ENCODE measurements at places on chromosomes 12 and 14. TPM values are rescaled to one million over a fixed set of nuclear protein-coding genes. Genes with fewer than 3 reads are reported as not detected.

CD163L1 gene
- total RNA-seq, result 5.4 TPM

MSI1 gene
- 10.7 TPM for total RNA-seq

CCDC175 gene
- total RNA-seq, result 1.5 TPM

DNA sequence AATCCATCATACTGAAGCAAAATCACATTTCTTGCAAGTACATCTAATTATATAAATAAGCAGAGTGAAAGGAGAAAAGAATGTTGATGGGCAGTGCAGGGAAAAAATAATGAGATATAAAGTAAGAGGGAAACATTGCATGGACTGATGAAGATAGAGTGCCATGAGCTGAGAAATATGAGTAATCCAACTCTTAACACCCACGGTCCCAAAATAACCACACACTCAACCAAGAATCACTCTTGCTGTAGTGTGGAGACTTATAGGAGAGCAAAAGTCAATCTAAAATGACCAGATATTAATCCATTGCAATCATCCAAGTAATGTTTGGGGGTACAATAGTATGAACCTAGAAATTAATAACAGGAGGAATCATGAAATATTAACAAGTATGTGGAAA, 40.2 kb downstream of the MYF5 start:
- H3K4me3 ChIP-seq, result no peak overlapping the region
- H3K36me3 ChIP-seq, result no peaks in the 10 kb centered on the region
- no peaks in the 10 kb centered on the region for H3K27me3 ChIP-seq
- DNase-seq, result no peak
- H3K4me1 ChIP-seq, result no peaks in the 10 kb centered on the region

DNA sequence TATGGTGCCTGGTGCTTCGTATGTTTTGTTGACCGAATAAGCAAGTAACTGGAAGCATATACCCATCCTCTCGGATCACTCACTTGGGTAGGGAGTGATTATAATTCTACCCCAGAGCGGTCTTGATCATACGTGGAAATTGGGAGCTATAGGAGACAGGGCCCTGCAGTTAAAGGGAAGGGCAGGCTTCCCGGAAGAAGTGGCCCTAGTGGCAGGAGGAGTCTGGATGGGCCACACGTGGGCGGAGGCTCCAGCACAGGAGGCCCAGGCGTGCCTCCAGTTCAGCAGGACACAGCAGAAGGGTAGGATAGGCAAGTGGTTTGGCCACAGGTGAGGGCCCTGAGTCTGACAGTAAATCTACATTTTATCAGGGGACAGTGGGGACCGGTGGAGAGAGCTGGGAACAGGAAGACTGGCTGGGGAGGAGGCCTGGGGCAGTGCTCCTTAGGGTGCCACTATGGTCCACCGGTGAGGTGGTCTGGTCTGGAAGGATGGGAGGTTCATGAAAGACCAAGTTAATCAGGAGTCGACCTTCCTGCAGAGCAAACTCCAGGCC, 23.5 kb upstream of the YY1 start:
- H3K27ac ChIP-seq, result no peak overlapping the region
- no peaks in the 10 kb centered on the region for H3K27me3 ChIP-seq
- no peak for DNase-seq
- H3K4me3 ChIP-seq, result no peak overlapping the region
- peaks cover 4% of the 10 kb centered on the region for H3K36me3 ChIP-seq

DNA sequence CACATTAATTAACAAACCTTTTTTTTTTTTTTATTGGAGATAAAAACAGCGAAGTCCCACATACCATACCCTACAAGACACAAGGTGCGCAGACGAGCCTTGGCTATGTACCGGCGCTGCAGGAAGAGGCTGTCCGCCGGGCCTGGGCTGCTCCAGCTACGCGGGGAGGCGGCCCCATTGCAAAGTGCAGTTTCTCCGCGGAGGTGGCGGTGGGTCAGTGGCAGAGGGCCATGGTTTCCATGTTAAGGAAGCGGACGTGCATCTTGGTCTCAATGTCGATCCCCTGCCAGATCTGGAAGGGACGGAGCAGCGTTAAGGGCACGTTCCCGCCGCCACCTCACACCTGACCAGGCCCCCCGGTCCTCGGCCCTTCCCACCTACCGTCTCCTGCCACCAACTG, 60.3 kb downstream of the TESC start:
- no peak for DNase-seq
- no peaks in the 10 kb centered on the region for H3K36me3 ChIP-seq
- H3K27me3 ChIP-seq, result no peaks in the 10 kb centered on the region
- no peak overlapping the region for H3K27ac ChIP-seq

DNA sequence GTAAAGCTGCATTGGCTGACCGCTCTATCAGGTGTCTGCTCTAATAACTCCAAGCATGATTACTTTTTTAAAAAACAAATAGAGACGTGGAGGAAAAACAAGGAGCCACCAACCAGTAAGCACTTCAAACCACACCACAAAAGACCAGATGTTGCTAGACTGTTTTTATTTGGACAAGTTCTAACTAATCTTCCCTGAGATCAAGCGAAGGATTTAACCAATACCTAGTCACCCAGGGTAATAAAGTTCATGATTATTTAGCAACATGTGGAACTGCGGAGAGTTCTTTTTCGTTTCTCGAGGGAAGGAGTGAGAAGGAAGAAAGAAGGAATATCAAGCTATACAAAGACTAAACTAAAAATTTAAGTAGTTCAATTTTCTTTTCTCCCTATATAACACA, 288.1 kb downstream of the DUSP6 start:
- no peak for DNase-seq
- no peaks in the 10 kb centered on the region for H3K36me3 ChIP-seq
- no peaks in the 10 kb centered on the region for H3K4me1 ChIP-seq
- H3K4me3 ChIP-seq, result no peak overlapping the region
- no peaks in the 10 kb centered on the region for H3K27me3 ChIP-seq

DNA sequence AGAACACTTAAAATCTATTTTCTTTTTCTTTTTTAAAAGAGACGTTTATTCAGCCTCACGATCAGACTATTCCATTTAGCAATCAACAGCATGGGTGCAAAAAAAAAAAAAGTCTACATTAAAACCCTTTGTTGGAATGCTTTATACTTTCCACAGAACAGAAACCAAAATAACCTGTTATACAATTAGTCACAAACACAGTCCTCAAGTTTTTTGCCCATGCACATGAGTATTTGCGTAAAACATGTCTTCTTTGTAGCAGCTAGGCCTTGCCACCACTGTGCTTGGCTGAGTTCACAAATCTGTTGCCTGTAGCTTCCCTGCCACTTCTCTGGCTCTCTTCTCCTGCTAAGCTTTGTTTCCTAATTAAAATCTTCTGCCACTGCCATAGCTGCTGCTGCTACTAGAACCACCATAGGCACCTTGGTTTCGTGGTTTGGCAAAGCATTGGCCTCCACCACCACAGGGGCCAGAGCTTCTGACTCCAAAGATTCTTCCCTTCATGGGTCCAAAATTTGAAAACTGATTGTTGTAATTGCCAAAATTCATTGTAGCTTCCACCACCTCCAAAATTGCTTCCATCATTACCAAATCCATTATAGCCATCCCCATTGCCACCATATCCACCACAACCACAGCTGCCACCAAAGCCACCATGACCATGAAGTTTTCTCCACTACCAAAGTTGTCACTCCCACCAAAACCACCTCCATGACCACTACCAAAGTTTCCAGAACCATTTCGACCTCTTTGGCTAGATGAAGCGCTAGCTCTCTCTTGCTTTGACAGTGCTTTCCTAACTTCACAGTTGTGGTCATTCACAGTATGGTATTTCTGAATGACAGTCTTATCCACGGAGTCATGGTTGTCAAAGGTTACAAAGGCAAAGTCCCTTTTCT, 38.1 kb downstream of the KLRG1 start:
- no peak for DNase-seq
- no peak overlapping the region for H3K27ac ChIP-seq
- H3K4me3 ChIP-seq, result no peak overlapping the region
- H3K4me1 ChIP-seq, result no peaks in the 10 kb centered on the region

DNA sequence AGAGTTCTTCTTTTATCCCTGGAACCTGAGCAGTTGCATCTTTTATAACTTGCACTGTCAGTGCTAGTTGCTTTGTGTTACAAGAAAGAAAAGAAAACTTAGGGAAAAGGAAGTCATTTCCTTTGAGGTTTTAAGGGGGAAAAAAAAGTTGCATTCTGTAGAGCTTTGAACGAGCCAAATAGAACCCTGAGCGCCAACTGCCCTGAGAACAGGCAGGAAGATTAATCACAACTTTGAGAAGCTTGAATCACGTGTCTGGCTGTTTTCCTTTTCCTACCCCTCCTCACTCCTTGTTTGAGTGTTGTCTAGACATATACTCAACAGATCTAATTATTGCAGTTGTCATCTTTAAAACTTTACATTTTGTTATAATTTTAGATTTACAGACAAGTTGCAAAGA, 12.5 kb downstream of the PCNX1 start:
- no peaks in the 10 kb centered on the region for H3K36me3 ChIP-seq
- no peaks in the 10 kb centered on the region for H3K4me1 ChIP-seq
- no peak overlapping the region for H3K4me3 ChIP-seq
- H3K27ac ChIP-seq, result no peak overlapping the region
- no peaks in the 10 kb centered on the region for H3K27me3 ChIP-seq

GRCh38 chr14:89723930-89724627, 230.5 kb downstream of the EFCAB11 start:
- no peaks in the 10 kb centered on the region for H3K36me3 ChIP-seq
- H3K27me3 ChIP-seq, result no peaks in the 10 kb centered on the region
- H3K4me1 ChIP-seq, result peaks cover 8% of the 10 kb centered on the region
- no peak overlapping the region for H3K27ac ChIP-seq

Data from spinal cord (tissue), 10 donors.